ENCODE measurements at places on chromosomes 12 and 14. TPM values are rescaled to one million over a fixed set of nuclear protein-coding genes. Genes with fewer than 3 reads are reported as not detected.

Gene CLEC4C
- not detected for total RNA-seq

Gene ATF7
- total RNA-seq: 13.7 TPM

Gene OSGEP
- total RNA-seq: 27.9 TPM

Gene LMO3
- total RNA-seq: not detected

Gene NPFF
- total RNA-seq: not detected

Gene PTCSC3
- not detected for total RNA-seq

Gene MED6
- total RNA-seq: 38.1 TPM

Measured in placental epithelial cell (primary cell).